Esophagus muscularis mucosa (tissue), 4 donors: ENCODE measurements at places on chromosomes 11 and 22. TPM values are rescaled to one million over a fixed set of nuclear protein-coding genes. Genes with fewer than 3 reads are reported as not detected.

DNA sequence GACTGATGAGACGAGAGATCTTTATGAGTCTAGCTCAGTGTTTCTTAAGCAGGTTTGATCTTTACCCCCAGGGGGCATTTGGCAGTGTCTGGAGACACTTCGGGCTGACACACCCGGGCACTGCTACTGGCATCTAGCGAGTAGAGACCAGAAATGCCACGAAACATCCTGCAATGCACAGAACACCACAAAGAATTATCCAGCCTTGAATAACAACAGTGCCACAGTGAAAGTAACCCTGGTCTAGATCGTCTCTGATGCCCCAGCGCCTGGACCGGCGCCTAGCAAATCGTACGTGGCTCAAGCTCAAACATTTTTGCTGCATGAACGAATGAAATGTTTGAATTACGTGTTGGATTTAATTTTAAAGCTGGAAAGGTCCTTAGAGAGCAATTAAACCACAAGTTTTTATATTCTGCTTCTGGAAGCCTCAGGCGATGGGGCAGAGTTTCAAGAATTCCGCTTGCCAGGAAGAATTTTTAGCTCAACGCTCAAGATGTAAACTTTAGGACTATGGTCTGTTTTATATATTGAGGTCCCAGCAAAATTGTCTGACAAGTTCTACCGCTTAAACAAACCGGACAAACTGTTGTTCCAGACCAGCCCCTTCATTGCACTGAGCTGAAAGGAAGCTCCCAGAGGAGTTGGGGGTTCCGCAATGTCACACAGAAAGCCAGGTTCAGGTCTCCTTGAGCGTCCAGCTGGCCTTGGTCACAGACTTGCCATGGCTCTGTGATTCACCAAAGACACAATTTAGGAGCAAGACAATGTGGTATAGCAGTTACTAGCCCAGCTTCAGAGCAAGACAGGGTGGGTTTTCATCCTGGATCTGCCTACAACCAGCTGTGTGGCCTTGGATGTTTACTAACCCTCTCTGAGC lies 44.2 kb upstream of the SMTN start:
- no peaks in the 10 kb centered on the region for H3K27me3 ChIP-seq
- H3K4me3 ChIP-seq = peak overlapping the region; percentile 49
- peaks cover 53% of the 10 kb centered on the region for H3K4me1 ChIP-seq
- no peaks in the 10 kb centered on the region for H3K36me3 ChIP-seq
- H3K27ac ChIP-seq = peak overlapping the region; percentile 90
- DNase-seq = no peak

GRCh38 chr11:48244804-48245203 lies at the start of gene OR4X2:
Gene OR4X2 (plus strand): TSS chr11:48245104. CDS start chr11:48245104, 0 bp downstream.
- H3K27me3 ChIP-seq = no peaks in the 10 kb centered on the region
- no peak within 1 kb of the TSS for H3K4me3 ChIP-seq
- no peak within 1 kb of the TSS for H3K27ac ChIP-seq

DNA sequence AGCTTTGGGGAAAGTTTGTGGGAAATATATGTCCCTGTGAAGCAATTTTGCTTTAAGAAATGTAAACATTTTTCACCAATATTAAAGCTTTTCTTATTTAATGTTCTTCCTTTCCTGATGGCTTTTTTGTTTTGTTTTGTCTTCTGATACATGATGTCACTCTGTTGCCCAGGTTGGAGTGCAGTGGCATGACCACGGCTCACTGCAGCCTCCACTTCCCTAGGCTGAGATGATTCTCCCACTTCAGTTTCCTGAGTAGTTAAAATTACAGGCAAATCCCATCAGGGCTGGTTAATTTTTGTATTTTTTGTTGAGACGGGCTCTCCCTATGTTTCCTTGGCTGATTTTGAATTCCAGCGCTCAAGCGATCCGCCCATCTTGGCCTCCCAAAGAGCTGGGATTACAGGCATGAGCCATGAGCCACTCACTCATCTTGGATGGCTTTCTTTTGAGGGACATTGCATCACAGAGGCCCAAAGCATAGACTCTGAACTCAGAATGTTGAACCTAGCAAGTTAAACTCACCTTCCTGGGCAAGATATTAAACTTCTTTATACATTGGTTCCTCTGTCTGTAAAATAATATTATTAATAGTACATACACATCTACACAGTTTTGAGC lies 651 bp upstream of the CARD16 start:
- H3K36me3 ChIP-seq = no peaks in the 10 kb centered on the region
- no peak for DNase-seq
- H3K4me3 ChIP-seq = peak overlapping the region; percentile 44
- H3K4me1 ChIP-seq = peaks cover 24% of the 10 kb centered on the region

GRCh38 chr11:63280920-63281319 lies 37.5 kb upstream of the SLC22A25 start:
- H3K4me1 ChIP-seq = no peaks in the 10 kb centered on the region
- no peak overlapping the region for H3K27ac ChIP-seq
- H3K27me3 ChIP-seq = no peaks in the 10 kb centered on the region

GRCh38 chr11:110345743-110346142 lies 49.3 kb upstream of the RDX start:
- no peaks in the 10 kb centered on the region for H3K36me3 ChIP-seq
- H3K4me3 ChIP-seq = no peak overlapping the region
- no peak for DNase-seq
- no peaks in the 10 kb centered on the region for H3K4me1 ChIP-seq
- H3K27me3 ChIP-seq = no peaks in the 10 kb centered on the region
- no peak overlapping the region for H3K27ac ChIP-seq

DNA sequence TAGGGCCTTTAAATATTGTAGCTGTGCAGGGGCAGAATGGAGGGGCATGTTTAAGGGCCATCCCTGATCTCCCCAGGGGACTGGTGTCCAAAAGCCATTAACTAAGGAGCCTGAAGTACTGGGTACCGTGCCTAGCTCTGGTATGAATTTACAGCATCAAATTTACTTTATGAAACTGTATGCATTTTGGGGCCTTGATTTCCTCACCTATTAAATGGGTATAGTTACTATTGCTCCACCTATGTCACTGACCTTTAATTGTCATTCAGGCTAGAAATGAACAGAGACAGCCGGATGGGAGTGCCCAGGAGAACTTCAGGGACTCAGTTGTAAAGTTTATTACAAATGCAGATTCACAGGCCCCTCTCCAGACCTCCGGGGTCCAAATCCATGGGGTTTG lies 11.8 kb upstream of the TP53I11 start:
- H3K4me3 ChIP-seq = no peak overlapping the region
- H3K27me3 ChIP-seq = no peaks in the 10 kb centered on the region
- no peaks in the 10 kb centered on the region for H3K36me3 ChIP-seq
- no peak for DNase-seq
- peaks cover 8% of the 10 kb centered on the region for H3K4me1 ChIP-seq
- no peak overlapping the region for H3K27ac ChIP-seq

Gene ZP1
- total RNA-seq = not detected

DNA sequence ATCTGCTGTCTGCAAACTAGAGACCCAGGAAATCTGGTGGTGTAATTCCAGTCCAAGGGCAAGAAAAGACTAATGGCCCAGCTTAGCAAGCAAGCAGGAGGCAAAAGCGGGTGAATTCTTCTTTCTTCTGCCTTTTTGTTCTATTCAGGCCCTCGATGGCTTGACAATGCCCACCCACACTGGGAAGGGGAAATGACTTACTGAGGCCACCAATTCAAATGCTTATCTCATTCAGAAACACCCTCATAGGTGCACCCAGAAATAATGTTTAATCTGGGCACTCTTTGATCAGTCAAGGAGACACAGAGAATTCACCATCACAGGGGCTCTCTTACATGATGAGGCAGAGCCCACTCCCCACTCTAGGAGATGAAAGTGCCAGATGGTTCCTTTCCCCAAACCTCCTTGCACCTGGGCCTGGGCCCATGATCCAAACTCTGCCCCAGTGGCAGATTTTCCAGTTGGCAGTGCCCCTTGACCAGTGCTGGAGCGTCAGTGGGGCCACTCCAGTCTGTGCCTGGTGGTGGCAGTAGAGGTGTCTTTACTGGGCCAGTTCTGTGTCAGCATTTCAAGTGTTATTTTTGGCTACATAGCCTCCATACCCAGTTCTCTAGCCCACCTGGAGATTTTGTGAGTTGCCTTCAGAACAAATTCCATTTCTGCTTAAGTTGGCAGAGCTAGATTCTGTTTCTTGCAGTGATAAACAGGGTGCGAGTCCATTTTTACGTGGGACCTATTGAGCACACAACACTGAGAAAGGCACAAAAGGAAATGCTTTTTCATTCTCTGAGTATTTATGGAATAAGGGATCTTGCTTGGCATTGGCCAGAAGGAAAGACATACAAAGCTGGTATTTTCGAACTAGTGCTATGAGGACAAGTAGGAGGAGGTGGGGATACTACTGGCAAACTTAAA lies 7.5 kb downstream of the ELMOD1 start:
- H3K27me3 ChIP-seq = no peaks in the 10 kb centered on the region
- H3K4me1 ChIP-seq = no peaks in the 10 kb centered on the region
- no peak overlapping the region for H3K27ac ChIP-seq

Gene SAC3D1
- total RNA-seq = 9.6 TPM

DNA sequence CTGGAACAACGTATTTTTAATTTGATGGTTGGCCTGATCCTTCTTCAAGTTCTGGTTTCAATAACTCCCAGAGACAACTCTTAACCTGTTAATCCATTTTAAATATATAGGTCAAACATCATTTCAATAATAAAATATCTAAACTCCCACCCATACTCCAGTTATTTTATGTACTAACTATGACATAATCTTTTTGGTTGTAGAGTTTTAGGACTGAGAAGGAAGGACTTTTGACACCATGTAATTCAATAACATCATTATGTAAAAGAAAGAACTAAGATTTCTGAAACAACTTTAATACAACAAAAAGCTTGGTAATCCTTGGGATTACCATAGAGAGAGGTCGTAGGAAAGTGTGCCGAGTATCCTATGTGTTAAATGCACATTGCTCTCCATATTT lies 31.5 kb downstream of the VSIG10L2 start:
- DNase-seq = no peak
- peaks cover 11% of the 10 kb centered on the region for H3K4me1 ChIP-seq
- no peak overlapping the region for H3K4me3 ChIP-seq
- peaks cover 9% of the 10 kb centered on the region for H3K36me3 ChIP-seq
- H3K27ac ChIP-seq = no peak overlapping the region
- no peaks in the 10 kb centered on the region for H3K27me3 ChIP-seq

Gene RABL2B
- 18.3 TPM for total RNA-seq

Gene CARNS1
- total RNA-seq = 0.83 TPM

Gene MMP20
- total RNA-seq = not detected

GRCh38 chr22:27393371-27393770 lies 408.2 kb downstream of the MN1 start:
- no peaks in the 10 kb centered on the region for H3K36me3 ChIP-seq
- peaks cover 11% of the 10 kb centered on the region for H3K4me1 ChIP-seq
- no peak overlapping the region for H3K27ac ChIP-seq
- H3K27me3 ChIP-seq = no peaks in the 10 kb centered on the region
- H3K4me3 ChIP-seq = no peak overlapping the region
- DNase-seq = no peak

GRCh38 chr22:36510966-36511881 lies 4.4 kb upstream of the FOXRED2 start:
- no peak overlapping the region for H3K4me3 ChIP-seq
- H3K36me3 ChIP-seq = peaks cover 60% of the 10 kb centered on the region
- DNase-seq = no peak

Gene TRIM29
- 0.83 TPM for total RNA-seq

- DNase-seq = no peak
- no peak overlapping the region for H3K27ac ChIP-seq
- H3K27me3 ChIP-seq = no peaks in the 10 kb centered on the region
- peaks cover 35% of the 10 kb centered on the region for H3K4me1 ChIP-seq
These were observed 15.3 kb downstream of the MACROD1 start for GRCh38 chr11:64150481-64151239.

GRCh38 chr11:110000031-110000502 lies 93.1 kb upstream of the ZC3H12C start:
- no peak for DNase-seq
- no peaks in the 10 kb centered on the region for H3K36me3 ChIP-seq
- peak overlapping the region; percentile 79 for H3K27ac ChIP-seq
- peaks cover 34% of the 10 kb centered on the region for H3K4me1 ChIP-seq

DNA sequence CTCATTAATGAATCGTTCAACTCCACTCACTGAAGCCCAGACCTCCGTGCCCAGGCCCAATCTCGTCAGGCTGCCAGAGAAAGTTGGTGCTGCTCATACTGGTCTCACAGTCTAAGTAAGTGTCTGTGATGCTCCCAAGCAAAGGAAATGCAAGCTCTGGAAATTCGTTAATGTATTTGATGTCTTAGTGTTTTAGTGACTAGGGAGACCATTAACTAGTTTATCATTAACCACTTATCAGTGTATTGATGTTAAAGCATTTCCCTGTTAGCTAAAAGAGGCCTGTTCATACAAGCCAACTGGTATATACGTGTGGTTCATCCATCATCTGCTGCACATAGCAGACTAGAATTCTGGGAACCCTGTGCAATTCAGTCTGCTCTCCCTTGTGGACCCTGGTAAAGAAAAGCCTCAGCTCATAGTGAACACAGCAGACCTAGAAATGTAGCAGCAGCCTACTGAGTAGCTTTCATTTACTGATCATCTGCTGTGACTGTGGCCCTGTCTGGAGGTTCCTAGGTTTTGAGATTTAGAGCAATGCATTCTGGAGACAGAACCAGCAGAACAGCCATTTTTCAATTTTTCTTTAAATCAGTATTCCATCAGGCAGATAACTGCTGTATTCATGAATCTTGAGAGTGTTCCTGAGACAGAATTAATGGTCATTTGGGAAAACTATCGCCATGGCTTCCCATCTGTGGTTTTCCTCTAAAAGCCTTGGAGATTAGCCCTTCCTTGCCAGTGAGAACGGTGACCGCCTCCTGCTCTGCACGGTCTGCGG lies 15.7 kb upstream of the AIFM3 start:
- DNase-seq = no peak
- peaks cover 14% of the 10 kb centered on the region for H3K36me3 ChIP-seq
- no peak overlapping the region for H3K27ac ChIP-seq
- no peaks in the 10 kb centered on the region for H3K27me3 ChIP-seq
- no peak overlapping the region for H3K4me3 ChIP-seq

GRCh38 chr22:46267431-46268279 lies at the start of gene TTC38:
Gene TTC38 (plus strand): TSS chr22:46268008. CDS start chr22:46268040, 32 bp downstream.
- peaks cover 35% of the 10 kb centered on the region for H3K4me1 ChIP-seq
- peak; percentile 97 for DNase-seq
- peaks cover 6% of the 10 kb centered on the region for H3K36me3 ChIP-seq
- peak within 1 kb of the TSS; percentile 87 for H3K27ac ChIP-seq
- H3K4me3 ChIP-seq = peak within 1 kb of the TSS; percentile 76

GRCh38 chr11:60854847-60855725 lies 664 bp downstream of the PTGDR2 start:
- no peaks in the 10 kb centered on the region for H3K27me3 ChIP-seq
- H3K4me3 ChIP-seq = no peak overlapping the region
- H3K36me3 ChIP-seq = peaks cover 30% of the 10 kb centered on the region

Gene PRR14L
- total RNA-seq = 19.5 TPM

DNA sequence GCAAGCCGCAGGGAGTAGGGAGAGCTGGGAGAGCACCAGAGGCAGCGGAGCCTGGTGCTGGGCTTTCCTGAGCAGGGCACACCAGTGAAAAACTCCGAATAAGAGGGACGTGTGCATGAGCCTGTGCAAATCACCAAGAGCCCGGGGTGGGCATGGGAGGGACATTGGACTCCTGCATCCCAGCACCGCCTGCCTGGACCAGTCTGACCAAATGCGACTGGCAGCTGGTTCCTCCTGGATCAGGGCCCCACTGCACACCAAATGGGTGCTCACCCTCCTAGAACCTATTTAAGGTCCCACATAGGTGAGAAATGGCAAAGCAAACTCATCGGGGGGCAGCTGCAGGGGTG lies 3.1 kb downstream of the PPM1F start:
- peak overlapping the region; percentile 78 for H3K27ac ChIP-seq
- peaks cover 17% of the 10 kb centered on the region for H3K36me3 ChIP-seq
- H3K27me3 ChIP-seq = no peaks in the 10 kb centered on the region
- H3K4me1 ChIP-seq = peaks cover 72% of the 10 kb centered on the region
- no peak for DNase-seq
